ENCODE measurements at places on chromosomes 7 and 10.

DNA sequence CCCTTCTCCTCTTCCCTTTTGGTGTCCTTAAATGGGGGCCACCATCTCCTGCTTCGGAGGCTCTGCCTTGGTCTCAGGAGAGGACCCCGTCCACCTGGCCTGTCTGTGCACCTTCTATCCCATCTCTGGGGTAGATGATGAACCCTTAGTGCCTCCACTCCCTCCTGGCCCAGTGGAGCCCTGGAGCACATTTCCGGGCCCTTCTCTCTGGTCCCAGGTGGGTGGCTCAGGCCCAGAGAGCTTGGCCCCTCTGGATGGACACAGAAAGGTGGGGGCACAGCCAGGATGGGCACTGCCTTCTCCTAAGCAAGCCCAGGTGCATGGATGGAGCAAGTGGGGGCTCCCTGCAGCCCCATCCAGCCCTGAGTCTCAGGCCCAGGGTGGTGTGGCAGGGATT is 121.4 kb upstream of the RET start:
- no peak for DNase-seq

DNA sequence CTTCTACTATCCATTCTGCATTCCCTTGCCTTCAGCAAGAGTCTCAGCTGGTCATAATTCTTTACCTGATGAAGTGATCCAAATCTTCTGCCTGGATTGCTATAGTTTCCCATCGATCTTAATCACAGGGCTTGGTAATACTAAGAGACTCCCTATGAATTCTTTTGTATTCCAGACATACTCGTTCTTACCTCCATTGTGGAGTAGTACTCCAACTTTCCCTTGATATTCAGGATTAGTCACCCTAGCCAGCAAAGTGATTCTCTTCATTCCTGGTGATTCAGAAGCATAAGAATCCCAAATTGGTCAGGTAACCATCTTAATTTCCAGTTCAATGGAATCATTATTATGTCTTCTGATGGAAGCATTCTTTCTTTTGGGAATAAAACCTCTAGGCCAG is 96.7 kb downstream of the TWIST1 start:
- no peak for DNase-seq

DNA sequence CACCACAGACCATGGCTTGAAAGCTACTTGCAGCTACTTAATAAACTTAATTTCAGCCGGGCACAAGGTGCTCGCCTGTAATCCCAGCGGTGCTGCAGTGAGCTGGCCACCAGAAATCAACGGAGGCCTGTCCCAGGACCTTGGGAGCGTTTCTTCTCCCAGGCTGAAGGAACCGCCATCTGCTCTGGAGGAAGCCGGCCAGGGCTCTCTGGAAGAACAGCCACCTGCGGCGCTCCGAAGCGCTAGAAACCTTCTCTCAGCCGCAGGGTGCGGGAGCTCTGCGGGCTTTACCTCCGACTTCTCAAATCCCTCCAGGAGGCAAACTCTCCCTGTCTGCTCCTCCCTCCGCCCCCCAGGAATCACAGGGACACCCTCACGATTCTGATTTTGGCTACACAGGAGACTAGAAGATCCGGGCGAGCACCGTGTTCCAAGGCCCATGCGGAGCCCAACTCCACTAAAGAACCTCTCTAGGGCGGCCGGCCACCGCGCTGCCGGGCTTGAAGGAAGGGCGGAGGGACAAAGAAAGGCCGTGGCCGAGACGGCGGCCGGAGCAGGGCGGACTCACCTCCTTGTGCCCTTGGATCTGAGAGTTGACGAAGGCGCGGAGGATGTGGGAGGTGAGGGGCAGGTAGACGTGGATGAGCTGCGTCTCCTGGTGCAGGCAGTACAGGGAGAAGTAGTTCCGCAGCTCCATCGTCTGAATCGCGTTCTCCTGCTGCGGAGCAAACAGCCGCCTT is 14.4 kb downstream of the NUDT1 start:
- no peak for DNase-seq

DNA sequence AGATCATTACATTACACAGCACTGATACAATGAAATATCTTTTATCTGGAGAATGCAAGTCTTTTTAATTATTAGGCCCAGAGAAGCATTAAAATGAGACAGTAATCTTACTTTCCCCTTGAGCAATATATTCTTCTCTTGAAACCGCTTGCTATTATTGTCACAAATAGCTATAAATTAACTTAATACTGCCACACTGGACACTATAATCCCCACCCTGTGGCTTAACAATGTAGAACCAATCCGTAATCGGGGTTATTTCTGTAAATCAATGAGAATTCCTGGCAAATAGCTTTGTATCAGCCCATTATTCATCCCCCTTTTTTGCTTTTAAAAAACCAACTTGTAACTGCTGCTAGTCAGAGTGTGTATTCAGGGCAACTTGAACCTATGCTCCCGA is 366.2 kb upstream of the VWC2 start:
- DNase-seq, result no peak

DNA sequence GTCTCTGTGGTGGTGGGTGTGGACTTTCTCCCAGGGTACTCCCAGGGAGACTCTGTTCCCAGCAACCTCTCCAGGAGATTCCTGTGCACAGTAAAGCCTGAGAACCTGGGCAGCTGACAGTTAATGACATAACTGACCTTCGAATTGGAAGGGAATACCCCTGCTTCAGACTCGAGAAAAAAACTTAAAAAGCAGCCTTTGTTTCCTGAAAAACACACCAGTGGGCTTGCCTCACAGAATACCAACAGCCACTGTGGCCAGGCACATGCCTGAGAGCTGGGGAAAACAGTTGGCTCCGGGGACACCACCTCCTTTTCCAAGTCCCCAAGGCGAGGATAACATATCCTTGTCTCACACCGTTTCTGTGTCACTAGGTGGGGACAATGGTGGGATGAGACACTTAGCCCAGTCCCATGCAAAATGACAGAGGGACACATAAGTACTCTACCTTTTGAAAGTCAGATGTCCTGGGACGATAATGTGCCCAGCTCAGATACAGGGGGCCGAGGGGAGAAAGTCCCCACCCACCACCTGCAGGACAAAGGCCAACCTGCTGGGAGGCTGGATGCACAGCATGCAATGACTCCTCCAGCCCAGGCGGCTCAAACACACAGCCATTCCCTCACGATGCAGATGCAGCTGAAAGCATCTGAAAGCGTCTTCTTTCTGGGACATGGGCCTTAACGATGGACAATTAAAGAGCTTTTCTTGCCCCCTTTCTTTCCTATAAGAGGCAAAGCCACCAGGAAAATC is 65.6 kb downstream of the HIPK2 start:
- no peak for DNase-seq

DNA sequence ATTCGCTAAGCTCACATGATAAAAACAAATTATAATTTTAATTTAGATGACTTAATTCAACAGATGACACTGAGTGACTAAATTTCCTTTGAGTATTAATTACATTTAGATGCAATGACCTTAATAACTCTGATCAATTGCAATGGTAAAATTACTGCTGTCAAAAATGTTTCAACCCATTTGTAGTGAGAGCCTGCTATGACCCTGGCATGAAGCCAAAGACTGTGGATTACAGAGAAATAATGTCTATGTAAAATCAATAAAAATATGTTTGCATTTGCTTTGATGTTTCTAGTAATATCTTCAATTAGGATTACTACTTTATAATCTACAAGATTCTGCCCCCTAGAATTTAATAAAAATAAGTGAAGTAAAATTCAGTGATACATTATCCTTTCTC is 15.6 kb downstream of the MKX start:
- no peak for DNase-seq

- no peak for DNase-seq
Observed at GRCh38 chr7:66100408-66101050, 14.1 kb upstream of the CRCP start.

DNA sequence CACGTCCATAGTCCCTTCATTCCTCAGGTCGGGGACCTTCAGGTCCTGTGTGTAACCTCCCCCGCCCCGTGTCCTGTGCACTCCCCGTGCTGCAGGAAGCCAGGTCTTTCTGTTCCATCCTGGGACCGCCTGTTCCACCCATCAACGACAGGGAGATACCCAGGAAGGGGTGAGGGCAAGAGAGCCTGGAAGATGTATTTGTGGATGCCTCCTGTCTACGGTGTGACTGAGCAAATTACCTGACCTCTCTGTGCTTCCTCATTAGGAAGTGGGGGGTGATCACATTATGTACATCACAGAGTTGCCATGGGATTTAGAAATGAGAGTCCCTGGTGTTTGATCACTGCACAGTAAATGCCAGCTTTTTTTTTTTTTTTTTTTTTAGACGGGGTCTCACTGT is 46.3 kb downstream of the GRID2IP start:
- DNase-seq, result no peak

DNA sequence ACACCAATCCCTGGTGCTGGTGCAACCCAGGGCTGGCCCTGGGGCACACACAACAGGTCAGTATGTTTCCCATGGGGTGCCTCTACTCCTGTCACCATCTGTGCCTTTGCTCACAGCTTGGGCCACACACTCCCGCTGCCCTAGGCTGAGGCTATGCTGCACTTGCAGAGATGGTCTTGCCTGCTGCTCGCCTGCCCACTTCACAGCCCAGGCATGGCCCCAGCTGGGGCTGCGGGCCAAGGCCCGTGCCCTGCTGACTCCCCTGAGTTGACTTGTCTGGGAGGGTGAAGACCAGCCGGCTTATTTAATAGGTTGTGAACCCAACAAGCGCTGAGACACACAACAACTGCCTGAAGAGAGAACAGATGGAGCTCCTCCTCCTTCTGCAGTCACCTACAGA is 184.1 kb downstream of the ZNF33B start:
- DNase-seq, result no peak

- no peak for DNase-seq
Observed at GRCh38 chr7:95433952-95434556, 774 bp downstream of the PON2 start.

- no peak for DNase-seq
Observed at GRCh38 chr10:98361131-98362025, 53.6 kb downstream of the PYROXD2 start.

GRCh38 chr10:108521827-108522492 is 1357.5 kb upstream of the SORCS1 start:
- DNase-seq, result no peak

- DNase-seq, result no peak
Observed at GRCh38 chr10:80658068-80658467, 120.4 kb downstream of the SH2D4B start.

DNA sequence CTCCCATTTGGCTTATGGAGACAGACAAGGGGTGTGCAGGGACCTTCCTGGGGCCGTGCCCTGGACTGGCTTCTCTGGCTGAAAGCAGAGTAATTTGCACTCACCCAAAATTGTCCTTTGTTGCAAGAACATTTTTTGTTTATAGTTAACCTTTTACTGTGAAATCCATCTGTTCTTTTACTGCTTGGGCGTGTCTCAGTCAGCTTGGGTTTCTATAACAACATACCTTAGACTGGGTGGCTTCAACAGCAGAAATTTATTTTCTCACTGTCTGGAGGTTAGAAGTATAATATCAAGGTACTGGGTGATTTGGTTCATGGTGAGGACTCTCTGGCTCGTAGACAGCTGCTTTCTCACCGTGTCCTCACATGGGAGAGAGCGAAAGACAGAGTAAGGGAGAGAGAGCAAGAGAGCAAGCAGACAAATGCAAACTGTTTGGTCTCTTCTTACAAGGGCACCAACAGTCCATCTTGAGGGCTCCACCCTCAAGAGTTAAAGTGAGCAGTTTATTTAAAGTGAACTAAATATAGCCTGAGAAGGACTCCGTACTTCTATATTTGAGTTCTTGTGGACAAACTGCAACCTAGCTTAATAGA is 131.0 kb upstream of the NPY start:
- no peak for DNase-seq

GRCh38 chr10:78894089-78894840 is 174.5 kb upstream of the ZMIZ1 start:
- no peak for DNase-seq

GRCh38 chr7:94303695-94304094 is 91.0 kb upstream of the COL1A2 start:
- no peak for DNase-seq

DNA sequence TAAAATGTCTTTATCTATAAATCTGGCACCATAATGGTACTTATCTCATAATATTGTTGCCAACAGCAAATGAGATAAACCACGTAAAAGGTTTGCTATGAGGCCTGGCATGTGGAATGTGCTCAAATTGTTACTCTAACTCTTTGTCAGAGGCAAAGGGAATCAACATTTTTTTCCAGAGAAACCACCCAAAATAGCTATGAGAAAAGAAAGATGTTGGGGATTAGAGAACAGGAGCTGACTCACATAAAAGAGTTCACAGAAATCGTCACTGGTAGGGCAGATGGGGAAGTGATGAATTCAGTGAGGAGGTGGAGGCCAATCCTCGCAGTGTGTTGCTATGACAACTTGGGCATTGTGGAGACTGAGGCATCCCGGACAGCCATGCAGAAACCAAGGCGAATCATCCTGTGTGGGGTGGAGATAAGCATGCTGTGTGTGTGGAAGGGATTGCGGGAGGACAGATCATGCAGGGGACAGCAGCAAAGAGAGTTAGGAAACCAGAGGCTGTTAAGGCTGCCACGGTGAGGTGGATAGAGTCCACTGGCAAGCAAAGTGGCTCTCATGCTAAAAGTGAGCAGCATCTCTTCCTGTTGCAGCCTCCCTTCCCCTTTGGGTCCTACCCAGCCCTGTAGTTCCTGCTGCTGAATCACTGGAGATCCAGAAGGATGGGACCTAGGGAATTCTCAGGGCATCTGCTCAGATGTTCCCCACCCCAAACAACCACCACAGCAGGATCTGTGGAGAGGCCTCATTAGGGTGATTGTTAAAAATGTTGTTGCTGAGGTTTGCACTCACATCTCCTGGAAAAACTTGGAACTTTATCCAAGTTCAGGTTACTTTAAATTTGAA is 103.9 kb downstream of the CUBN start:
- peak; percentile 21 for DNase-seq

GRCh38 chr7:47521011-47521795 is 60.7 kb downstream of the TNS3 start:
- no peak for DNase-seq

DNA sequence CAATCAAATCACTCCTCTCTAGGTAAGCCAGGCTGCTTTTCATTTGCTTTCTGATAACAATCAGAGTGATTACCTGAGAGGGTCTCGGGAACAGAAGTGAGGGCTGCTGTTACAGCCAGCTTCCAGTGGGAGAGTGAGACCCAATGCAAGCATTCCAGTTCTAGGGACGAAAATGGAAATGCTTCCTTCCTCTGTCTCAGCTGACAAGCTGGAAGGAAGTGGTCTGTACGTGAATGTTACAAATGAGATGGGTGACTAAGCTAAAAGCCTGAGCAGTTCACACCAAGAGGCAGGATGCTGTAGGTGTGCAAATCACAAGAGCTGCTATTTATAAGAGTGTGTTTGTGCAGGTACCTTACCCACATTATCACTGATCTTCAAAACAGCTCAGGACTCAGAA is 772.4 kb downstream of the GRID1 start:
- DNase-seq, result peak; percentile 23

- no peak for DNase-seq
Observed at GRCh38 chr7:17374654-17375053, 76.2 kb downstream of the AHR start.

DNA sequence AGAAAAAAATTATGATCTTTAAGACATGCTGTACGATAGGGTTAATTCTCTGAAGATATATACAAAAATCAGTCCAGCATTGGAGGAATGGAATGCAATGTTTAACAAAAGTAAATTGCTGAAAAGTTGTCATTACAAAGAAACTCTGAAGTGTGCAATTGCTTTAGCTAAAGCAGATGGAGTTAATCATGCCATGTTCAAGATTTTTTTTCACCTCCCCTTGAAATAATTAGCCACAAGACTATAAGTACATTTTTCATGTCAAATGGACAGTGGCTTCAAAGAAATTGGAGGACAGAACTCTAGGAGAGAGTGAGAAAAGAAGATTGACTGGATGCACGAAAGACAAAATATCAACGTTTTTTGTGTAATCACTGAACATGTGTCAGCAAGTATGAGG is 63.1 kb upstream of the MEOX2 start:
- DNase-seq, result no peak
